Epithelial cell of proximal tubule (primary cell): ENCODE measurements at places on chromosomes 13 and 19.
A peak's percentile ranks its signal among the peaks of the same experiment; 100 is the strongest.

DNA sequence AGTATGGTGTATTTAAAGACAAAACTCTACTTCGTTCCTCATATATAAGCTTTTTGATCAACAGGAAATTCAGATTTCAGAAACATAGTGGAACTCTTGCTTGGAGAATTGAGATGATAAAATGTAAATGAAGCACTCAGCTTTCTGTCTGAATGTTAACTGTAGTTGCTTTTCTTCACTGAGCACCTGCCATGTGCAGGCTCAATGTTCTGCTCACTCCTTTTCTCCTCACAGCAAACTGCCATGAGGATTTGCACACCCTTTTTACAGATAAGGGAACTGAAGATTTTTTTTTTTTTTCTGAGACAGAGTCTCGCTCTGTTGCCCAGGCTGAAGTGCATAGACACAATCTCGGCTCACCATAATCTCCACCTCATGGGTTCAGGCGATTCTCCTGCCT, 28.0 kb upstream of the FOXO1 start:
- no peak for DNase-seq

GRCh38 chr13:106990594-106990993, 422.7 kb upstream of the ARGLU1 start:
- DNase-seq: no peak

DNA sequence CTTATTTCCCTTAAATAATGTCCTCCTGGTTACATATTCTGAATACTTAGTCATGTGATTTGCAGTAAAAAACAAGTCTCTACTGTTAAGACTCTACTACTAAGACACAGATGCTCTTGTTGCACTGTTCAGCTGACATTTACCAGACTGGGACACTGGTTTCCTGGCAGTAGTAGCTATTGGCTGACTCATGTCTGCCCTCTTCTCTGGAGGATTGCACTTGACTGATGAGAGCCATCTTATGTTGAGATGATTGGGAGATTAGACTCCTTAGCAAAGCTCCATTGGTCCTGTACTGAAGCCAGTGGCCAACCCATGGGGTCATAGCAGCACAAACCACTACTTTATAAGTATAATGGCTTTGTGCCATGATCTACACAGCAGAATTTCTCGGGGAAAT, 1672.6 kb upstream of the PCDH20 start:
- DNase-seq: no peak

DNA sequence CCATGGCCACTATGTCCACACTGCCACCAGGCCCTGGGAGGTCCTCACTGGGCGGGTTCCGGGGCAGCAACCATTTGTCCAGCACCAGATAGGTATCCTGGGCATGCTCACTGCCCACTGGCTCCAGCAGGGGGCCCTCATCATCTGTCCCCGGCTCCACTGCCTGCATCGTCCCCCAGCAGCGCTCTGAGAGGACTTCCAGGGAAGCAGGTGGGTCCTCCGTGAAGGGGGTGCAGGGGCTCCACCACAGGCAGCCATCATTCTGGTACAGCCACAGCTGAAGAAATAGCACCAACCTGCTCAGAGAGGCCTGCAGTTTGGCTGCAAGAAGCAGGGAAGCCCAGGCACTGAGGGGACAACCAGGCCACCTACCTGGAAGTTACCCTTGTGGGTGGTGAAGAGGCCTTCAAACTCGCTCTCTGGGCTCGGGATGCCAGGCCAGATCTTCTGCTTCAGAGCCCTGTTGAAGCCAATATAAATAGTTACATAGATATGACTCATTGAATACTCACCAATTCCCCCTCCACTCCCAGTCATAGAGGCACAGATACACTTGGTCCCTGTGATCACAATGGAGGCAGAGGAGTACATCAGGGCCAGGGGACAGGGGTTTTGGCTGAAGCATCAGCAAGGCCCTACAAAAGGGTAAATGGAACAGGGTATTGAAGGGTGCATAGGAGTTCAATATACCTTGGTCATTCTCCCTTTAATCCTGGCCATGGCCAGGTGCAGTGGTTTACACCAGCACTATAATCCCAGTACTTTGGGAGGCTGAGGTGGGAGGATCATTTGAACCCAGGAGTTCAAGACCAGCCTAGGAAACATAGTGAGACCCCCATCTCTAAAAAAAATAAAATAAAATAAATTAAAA, 4.1 kb downstream of the SWSAP1 start:
- DNase-seq: no peak

- DNase-seq: no peak
These were observed 3.8 kb downstream of the GRIK5 start for GRCh38 chr19:42066075-42066754.

DNA sequence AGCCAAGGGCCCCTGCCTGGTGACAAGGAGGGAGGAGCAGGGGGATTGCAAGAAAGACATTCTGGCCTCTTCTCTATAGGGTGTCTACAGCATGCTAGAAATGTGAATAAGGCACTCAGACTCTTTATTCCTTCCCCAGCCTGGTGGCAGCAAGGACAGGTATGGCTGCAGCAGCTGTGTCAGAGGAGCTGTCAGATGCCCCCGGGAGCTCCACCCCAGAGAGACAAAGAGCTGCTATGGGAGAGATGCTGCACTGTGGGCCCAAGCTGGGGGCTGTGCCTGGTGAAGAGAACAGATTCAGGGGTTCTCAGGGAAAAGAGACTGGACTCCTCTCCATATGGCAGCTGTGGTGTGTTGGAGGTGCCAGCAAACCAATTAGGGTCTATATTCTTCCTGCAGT, 1063.3 kb downstream of the OLFM4 start:
- DNase-seq: no peak

DNA sequence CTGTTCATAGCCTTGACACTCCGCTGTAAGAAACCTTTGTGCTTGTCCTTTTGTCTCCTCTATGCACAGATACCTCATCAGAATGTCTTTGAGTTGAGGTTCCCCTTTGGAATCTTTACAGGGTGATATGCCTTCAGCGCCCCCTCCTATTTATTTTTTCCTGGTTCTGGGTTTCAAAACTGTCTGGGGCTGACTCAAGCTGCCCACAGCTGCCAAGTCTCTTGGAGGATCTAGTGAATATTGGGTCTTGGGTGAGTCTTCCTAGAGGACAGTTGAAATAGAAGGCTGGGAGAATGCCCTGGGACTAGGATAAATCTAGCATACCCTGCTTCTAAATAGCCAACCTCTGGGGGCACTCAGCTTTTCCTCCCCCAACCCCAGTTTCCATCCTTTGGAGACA, 930 bp downstream of the ZNF136 start:
- no peak for DNase-seq

GRCh38 chr13:112443995-112444311, 67.8 kb downstream of the SPACA7 start:
- no peak for DNase-seq

DNA sequence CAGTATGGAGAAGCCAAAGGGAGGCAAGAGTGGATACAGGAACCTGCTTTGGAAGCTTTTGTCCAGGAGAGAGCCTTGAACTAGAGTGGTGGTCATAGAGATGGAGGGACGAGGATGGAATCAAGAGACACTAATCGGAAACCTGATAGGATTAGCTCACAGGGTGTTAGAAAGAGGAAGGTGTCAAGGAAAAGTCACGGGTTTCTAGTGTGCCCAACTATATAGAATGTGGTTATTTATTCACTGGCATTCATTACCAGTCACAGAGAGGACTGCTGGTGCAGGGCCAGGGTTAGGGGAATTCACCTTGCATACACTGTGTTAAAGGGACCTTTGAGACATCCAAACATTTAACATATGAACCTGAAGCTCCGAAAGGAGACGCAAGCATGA, 43.4 kb upstream of the URAD start:
- no peak for DNase-seq

- DNase-seq: no peak
These were observed 84.9 kb downstream of the CHST8 start for GRCh38 chr19:33706631-33707030.

DNA sequence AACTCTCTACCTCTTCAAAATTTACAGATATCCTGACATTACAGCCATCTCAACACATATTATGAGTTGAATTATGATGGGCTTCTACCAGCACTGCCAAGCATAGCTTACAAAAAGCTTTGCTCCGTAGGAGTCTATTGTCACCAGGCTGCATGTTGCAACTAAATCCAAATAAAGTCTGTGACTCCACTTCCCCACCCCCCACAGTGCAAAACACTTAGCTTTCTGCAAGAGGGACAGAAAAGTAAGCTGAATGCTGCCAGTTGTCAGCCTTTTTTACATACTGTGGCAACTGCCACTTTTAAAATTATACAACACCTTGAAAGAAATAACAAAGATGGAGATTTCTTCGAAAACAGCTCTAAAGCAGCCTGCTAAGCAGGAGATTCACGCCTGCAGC, 189.1 kb downstream of the FGF14 start:
- DNase-seq: no peak

- DNase-seq: no peak
These were observed 99.0 kb upstream of the TNFSF11 start for GRCh38 chr13:42474954-42475353.

GRCh38 chr13:41222259-41222852, 28.0 kb upstream of the KBTBD7 start:
- peak; percentile 33 for DNase-seq

GRCh38 chr13:110402299-110403069, 95.4 kb downstream of the COL4A2 start:
- DNase-seq: no peak

GRCh38 chr13:108435393-108436149, 166.1 kb downstream of the TNFSF13B start:
- DNase-seq: no peak

- no peak for DNase-seq
These were observed 32.5 kb upstream of the IRS2 start for GRCh38 chr13:109818886-109819285.

DNA sequence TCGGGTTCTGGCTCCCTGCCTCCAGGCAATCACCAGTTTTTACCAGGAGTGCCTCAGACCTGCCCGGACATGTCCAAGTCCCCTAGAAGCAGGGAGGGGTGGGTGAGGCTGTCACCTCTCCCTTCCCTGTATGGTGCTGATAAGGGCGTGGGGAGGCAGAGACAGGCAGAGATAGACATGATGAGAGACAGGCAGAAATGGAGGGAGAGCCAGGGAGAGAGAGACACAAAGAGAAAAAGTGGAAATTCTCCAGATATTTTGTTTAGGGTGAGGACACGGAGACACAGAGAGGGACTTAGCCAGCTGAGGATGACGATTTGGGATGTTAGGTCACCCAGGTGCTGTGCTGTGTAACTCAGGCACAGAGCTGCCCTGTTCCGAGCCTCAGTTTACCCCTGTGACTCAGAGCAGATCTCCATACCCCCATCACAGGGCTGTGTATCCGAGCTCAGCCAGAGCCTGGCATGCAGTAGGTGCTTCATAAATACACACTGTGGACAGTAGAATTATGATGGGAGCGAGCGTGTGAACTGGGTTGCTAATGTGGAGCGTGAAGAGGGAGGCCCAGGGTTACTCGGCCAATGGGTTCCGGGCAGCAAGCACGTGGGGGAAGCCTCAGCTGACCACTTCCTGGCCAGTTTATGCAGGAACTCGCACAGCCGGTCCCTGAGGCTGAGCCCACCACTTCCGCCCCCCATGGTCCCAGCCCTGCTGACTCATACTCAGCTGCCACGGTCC, 11.9 kb upstream of the GDF15 start:
- peak; percentile 86 for DNase-seq

DNA sequence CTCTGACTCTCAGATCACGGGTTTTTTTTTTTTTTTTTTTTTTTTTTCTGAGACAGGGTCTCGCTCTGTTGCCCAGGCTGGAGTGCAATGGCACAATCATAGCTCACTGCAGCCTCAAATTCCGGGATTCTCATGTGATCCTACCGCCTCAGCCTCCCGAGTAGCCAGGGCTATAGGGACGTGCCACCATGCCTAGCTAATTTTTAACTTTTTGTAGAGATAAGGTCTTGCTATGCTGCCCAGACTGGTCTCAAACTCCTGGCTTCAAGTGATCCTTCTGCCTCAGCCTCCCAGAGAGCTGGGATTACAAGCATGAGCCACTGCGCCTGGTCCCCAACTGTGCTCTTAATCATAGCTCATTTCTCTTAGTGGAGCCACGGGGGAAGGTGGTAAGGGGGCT, 4.6 kb upstream of the GRAMD1A start:
- DNase-seq: no peak

DNA sequence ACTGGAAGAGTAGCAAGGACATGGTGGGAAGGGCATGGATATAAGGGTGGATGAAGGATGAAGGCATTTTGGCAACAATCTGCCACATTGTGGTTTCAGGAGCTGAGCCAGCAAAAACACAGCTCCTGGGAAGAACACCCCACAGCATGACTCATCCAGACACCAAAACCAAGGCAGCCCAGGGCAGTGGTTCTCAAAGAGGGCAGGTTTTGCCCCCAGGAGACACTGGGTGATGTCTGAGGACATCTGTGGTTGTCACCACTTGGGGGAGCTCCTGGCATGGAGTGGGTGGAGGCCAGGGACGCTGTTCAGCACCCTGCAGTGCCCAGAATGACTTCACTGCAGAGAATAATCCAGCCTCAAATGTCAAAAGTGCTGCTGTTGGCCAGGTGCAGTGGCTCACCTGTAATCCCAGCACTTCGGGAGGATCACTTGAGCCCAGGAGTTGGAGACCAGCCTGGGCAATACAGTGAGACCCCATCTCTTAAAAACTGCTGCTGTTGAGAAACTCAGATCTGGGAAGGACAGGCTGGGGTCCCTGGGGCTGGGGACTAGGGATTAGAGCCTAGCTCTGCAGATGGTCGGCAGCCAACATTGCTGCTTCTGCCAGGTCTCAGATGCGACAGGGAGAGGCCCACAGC, 16.1 kb downstream of the ZFR2 start:
- DNase-seq: peak; percentile 22

DNA sequence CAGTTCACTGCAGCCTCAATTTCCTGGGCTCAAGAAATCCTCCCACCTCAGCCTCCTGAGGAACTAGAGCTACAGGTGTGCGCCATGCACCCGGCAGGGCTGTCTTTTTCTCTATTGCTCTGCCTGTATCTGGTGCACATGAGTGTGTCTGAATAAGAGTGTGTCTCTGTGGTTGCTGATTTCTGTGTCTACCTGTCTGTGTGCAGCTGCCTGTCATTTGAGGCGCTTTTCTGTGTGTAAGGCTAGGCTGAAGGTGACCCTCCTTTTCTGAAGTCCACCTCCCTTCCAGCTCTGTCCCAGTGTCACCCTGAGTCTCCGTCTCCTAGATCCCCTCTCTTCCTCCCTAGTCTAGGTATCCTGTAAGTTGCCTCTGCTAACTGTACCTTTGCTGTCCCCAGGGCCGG, 1.5 kb upstream of the PRR12 start:
- no peak for DNase-seq

DNA sequence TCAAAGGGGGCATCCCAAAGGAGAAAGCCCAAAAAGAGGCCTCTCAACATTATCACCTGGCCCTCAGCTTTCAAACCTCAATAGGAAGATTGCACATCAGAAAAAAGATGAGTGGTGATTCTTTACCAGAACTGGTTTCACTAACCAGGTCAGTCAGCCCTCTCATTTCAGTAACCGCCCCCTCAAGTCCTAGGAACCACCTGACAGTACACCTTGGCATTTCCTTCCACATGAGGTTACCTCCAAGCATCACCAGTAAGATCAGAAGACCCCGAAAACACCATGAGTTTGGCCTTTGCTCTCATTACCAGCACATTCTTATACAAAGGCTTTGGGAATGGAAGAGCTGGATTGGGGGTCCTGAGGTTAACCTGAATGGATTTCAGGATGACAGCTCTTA, 200.5 kb downstream of the SUCLA2 start:
- no peak for DNase-seq
